Activated CD4-positive, alpha-beta T cell treated with anti-CD3 and anti-CD28 coated beads, Interleukin-2, amount 10 ng/mL, durations not matched to agents 7 days and 5 days (primary cell): ENCODE measurements at places on chromosomes 4 and X. TPM values are rescaled to one million over a fixed set of nuclear protein-coding genes. Genes with fewer than 3 reads are reported as not detected.

ERCC6L gene
- total RNA-seq = 12.0 TPM

DIPK2B gene
- total RNA-seq = not detected

HEPH gene
- not detected for total RNA-seq

SPANXN5 gene
- not detected for total RNA-seq

GPR50 gene
- total RNA-seq = not detected

- H3K4me3 ChIP-seq = peak overlapping the region; percentile 54
- DNase-seq = no peak
- H3K36me3 ChIP-seq = peaks cover 3% of the 10 kb centered on the region
- H3K4me1 ChIP-seq = peaks cover 14% of the 10 kb centered on the region
These were observed 206.2 kb downstream of the TENM3 start for GRCh38 chr4:182449186-182449929.

GRCh38 chrX:129115104-129115503, 408.2 kb downstream of the SMARCA1 start:
- H3K4me1 ChIP-seq = no peaks in the 10 kb centered on the region
- peak; percentile 10 for DNase-seq
- H3K27me3 ChIP-seq = no peaks in the 10 kb centered on the region
- no peak overlapping the region for H3K27ac ChIP-seq

DNA sequence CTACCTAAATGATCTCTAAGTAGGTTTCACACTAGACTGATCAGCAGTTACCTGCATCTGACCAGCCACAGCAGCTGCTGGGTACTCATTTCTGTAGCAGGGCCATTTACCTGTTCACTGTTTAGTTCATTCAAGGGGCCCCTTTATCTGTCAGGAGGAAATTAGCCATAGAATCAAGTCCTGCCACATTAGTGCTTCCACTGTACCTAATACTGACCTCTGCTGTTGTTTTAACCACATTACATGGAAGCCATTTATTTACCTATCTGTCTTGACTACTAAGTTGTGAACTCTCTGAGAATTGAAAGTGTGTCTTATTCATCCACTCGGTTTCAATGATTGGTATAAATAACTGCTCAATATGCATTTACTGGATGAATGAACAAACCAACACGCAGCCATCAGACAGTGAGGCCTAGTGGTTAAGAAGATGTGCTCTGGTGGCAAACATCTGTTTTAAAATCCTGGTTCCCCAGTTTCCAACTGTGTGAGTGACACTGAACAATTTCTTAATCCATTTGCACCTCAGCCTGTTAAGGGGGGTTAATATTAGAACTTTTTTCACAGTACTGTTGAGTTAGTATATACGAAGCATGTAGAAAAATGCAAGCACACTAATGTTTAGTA, 30.0 kb upstream of the ANXA5 start:
- DNase-seq = peak; percentile 35
- H3K4me3 ChIP-seq = no peak overlapping the region
- H3K27ac ChIP-seq = no peak overlapping the region
- no peaks in the 10 kb centered on the region for H3K36me3 ChIP-seq
- peaks cover 9% of the 10 kb centered on the region for H3K27me3 ChIP-seq
- H3K4me1 ChIP-seq = peaks cover 3% of the 10 kb centered on the region

- peak overlapping the region; percentile 60 for H3K27ac ChIP-seq
- H3K27me3 ChIP-seq = no peaks in the 10 kb centered on the region
- H3K36me3 ChIP-seq = peaks cover 53% of the 10 kb centered on the region
- H3K4me3 ChIP-seq = no peak overlapping the region
- no peak for DNase-seq
These were observed 15.1 kb downstream of the TRAPPC2 start for GRCh38 chrX:13719192-13719856.

GRCh38 chr4:176833400-176834175, 40.9 kb upstream of the VEGFC start:
- H3K27me3 ChIP-seq = no peaks in the 10 kb centered on the region
- no peak overlapping the region for H3K4me3 ChIP-seq
- DNase-seq = no peak
- no peaks in the 10 kb centered on the region for H3K4me1 ChIP-seq

- peaks cover 16% of the 10 kb centered on the region for H3K27me3 ChIP-seq
- H3K4me3 ChIP-seq = no peak overlapping the region
- DNase-seq = no peak
- H3K36me3 ChIP-seq = no peaks in the 10 kb centered on the region
These were observed 4.3 kb downstream of the NR0B1 start for GRCh38 chrX:30304866-30305265.

GRCh38 chr4:1502501-1502886, 96.3 kb upstream of the NKX1-1 start:
- no peak for DNase-seq
- no peaks in the 10 kb centered on the region for H3K4me1 ChIP-seq
- H3K27me3 ChIP-seq = no peaks in the 10 kb centered on the region
- no peaks in the 10 kb centered on the region for H3K36me3 ChIP-seq
- H3K4me3 ChIP-seq = no peak overlapping the region
- H3K27ac ChIP-seq = no peak overlapping the region

DNA sequence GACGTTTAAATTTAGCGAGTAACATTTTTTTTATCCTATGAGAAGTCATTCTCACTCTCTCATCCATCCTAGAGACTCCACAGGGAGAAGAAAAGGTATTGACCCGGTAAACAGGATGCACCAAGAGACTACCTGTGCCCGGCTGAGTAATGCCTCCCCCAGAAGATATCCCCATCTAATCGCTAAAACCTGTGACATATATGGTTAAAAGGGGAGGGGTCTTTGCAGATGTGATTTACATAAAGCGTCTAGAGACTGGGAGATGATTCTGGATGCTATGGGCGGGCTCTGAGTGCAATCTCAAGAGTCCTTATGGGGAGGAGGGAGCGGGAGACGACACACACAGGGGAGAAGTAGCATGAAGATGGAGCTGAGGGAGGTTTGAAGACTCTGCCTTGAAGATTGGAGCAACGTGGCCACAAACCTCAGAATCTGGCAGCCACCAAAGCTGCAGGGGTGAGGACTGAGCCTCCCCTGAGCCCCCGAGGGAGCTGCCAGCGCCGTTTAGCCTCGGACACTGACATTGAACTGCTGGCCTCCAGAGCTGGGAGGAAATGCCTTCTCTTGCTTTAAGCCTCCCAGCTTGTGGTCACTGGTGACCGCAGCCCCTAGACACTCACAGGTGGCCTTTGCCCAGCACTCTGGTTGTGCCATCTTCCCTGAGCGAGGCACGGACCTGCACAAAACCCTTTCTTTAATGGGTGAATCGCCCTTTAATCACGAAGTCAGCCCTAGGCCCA, 11.2 kb downstream of the ABLIM2 start:
- no peaks in the 10 kb centered on the region for H3K36me3 ChIP-seq
- H3K27me3 ChIP-seq = peaks cover 3% of the 10 kb centered on the region

DNA sequence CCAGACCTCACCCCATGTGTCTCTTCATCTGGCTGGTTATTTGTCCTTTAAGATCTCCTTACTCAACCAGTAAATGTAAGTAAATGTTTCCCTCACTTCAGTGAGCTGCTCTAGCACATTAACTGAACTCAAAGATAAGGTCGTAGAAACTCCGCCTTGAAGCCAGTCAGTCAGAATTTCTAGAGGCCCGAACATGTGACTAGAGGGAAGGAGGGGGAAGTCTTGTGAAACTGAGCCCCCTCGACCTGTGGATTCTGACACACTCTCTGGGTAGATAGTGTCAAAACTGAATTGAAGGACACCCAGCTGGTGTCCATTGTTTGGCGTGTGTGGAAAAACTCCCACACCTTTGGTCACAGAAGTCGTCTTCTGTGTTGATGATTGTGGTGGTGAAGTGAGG, 933.9 kb downstream of the ADGRL3 start:
- H3K4me1 ChIP-seq = no peaks in the 10 kb centered on the region
- no peak overlapping the region for H3K4me3 ChIP-seq
- H3K27me3 ChIP-seq = no peaks in the 10 kb centered on the region
- H3K27ac ChIP-seq = no peak overlapping the region
- DNase-seq = no peak

DNA sequence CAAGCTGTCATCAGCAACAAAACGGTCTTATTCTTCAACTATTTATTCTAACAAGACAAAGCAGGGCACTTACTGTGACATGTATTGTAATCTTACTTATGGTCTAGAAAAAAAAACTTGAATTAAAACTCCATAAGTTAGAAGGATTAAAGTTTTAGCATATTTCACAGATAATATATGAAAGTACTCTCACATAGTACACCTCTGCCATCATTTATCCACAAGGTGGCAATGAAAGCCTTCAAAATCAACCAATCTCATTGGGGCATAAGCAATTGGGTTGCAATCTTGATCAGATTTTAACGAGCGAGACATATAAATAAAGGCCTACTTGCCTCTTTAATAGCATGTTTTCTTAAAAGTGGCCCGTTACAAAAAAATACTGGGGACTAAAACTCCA, 1382.9 kb downstream of the FAM133A start:
- DNase-seq = no peak
- no peaks in the 10 kb centered on the region for H3K36me3 ChIP-seq
- H3K4me1 ChIP-seq = no peaks in the 10 kb centered on the region
- H3K27me3 ChIP-seq = no peaks in the 10 kb centered on the region
- no peak overlapping the region for H3K27ac ChIP-seq

DNA sequence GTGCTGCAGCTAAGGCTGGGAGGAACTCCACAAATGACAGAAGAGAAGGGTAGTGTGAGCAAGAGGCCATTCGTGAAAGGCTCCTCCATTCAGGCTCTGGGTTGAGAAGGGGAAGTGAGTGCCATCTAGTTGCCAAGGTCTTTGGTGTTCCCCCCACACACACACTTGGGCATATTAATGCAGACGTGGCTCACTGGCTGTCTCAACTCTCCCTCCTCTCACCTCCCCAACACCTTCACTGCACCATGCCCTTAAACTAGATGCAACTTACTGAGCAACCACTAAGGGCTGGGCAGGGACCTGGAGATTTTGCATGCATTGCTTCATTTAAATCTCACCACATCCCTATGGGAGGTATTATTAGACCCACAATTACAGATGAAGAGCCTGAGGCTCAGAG, 8.7 kb downstream of the CLRN2 start:
- no peaks in the 10 kb centered on the region for H3K36me3 ChIP-seq
- DNase-seq = no peak
- peaks cover 24% of the 10 kb centered on the region for H3K27me3 ChIP-seq
- H3K4me3 ChIP-seq = no peak overlapping the region

- no peaks in the 10 kb centered on the region for H3K27me3 ChIP-seq
- peak overlapping the region; percentile 93 for H3K27ac ChIP-seq
- H3K4me3 ChIP-seq = peak overlapping the region; percentile 86
- peaks cover 26% of the 10 kb centered on the region for H3K4me1 ChIP-seq
These were observed 977 bp downstream of the MAGEE1 start for GRCh38 chrX:76428243-76429130.

GRCh38 chrX:47628982-47629381, 748 bp downstream of the CFP start:
- H3K27me3 ChIP-seq = no peaks in the 10 kb centered on the region
- peaks cover 25% of the 10 kb centered on the region for H3K4me1 ChIP-seq
- DNase-seq = peak; percentile 33
- H3K27ac ChIP-seq = peak overlapping the region; percentile 93
- H3K36me3 ChIP-seq = peaks cover 10% of the 10 kb centered on the region
- H3K4me3 ChIP-seq = peak overlapping the region; percentile 78

DNA sequence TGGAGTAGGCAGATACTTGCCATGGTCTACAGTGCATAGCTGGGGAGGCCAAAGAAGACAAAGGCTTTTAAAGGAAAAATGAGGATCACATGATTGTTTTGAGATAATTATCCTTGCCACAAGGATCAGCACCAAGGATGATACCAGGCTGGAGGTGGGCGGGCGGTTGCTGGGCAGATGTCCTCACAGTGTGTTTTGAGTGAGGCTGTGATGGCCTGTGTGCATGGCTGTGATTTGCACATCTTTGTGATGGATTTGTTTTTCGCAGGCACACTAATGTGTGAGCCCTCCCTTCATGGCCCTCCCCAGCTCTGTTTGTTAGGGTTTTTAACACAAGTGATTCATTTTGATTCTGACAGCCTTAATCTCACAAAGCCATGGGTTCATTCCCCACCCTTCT, 46.8 kb downstream of the RGS12 start:
- no peaks in the 10 kb centered on the region for H3K27me3 ChIP-seq
- H3K36me3 ChIP-seq = no peaks in the 10 kb centered on the region
- H3K4me3 ChIP-seq = no peak overlapping the region
- H3K27ac ChIP-seq = no peak overlapping the region

- no peak overlapping the region for H3K4me3 ChIP-seq
- DNase-seq = no peak
- H3K36me3 ChIP-seq = no peaks in the 10 kb centered on the region
- H3K27ac ChIP-seq = no peak overlapping the region
- H3K27me3 ChIP-seq = peaks cover 2% of the 10 kb centered on the region
These were observed 64.9 kb upstream of the SOD3 start for GRCh38 chr4:24730256-24731001.

DNA sequence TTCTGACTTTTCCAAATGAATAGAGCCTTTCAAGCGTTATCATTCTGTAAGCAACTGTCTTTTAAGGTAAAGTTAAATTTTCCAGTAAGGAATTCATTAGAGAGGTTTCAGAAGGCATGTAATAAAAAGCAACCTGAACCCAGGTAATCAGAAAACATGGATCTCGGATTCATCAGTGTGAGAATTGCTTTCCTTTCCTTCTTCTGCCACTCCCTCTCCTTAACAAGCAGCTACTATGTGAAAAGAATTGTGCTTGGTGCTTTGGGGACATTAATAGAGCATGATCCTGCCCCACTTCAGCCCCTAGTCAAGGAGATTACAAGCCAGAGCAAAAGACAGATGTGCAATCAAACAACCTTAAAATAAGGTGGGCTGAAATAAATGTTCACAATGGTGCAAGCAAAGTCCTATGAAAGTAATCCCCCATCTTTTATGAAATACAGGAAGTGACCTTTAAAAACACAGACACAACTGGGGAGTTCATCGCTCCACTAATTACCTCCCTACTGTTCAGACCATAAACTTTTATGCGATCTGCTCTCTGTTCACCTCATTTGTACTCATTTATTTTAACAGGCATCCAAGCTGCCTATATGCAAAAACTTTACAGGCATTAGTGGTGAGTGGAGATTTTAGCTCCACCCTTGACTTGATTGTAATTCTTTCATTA, 122.9 kb upstream of the RASGEF1B start:
- no peaks in the 10 kb centered on the region for H3K27me3 ChIP-seq

DNA sequence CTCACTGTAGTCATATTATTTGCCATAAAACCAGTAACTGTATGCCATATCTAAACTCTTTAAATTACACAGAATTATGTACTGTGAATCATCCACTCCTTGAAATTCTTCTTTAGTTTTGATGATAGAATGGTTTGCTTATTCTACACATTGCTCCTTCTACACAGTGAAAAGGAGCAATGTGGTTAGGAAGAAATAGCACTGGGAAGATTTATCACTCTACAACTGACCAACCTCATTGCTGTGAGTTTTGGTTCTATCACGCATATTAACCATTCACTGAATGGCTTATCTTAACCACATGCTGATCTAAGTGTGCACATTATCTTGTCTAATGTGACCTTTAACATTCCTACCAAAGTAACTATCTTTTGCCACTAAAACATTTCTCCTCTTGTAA, 415.7 kb upstream of the NDST4 start:
- H3K27ac ChIP-seq = no peak overlapping the region
- no peaks in the 10 kb centered on the region for H3K27me3 ChIP-seq
- no peaks in the 10 kb centered on the region for H3K4me1 ChIP-seq
- no peak for DNase-seq

DNA sequence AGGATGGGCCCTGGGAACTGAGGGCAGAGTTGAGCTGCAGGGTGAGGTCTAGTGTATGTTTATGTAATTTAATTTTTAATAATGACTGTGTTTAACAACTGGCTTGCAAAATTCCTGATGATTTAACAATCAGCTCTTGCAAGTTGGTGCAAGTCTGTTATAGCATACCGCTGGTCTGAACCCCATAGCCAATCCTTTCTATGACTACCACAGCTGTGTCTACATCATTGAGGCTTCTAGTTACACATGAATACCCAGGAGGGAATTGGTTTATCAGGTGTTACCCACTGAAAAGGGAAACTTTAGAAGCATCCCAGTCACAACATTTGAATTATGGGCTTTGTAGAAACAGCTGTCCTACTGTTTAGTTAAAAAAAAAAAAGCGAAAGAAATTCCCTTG, 38.3 kb downstream of the SUPT20HL1 start:
- DNase-seq = no peak
- peaks cover 4% of the 10 kb centered on the region for H3K4me1 ChIP-seq
- no peak overlapping the region for H3K27ac ChIP-seq
